ENCODE measurements at places on chromosomes 5 and 9. TPM values are rescaled to one million over a fixed set of nuclear protein-coding genes. Genes with fewer than 3 reads are reported as not detected.

PCDHGA7 gene
- total RNA-seq, result 0.81 TPM

DMGDH gene
- 1.3 TPM for total RNA-seq

GABRA6 gene
- total RNA-seq, result not detected

JMY gene
- 11.6 TPM for total RNA-seq

NPDC1 gene
- total RNA-seq, result 51.2 TPM

CD14 gene
- 5.4 TPM for total RNA-seq

PLPPR1 gene
- total RNA-seq, result not detected

GRM6 gene
- total RNA-seq, result not detected

DNA sequence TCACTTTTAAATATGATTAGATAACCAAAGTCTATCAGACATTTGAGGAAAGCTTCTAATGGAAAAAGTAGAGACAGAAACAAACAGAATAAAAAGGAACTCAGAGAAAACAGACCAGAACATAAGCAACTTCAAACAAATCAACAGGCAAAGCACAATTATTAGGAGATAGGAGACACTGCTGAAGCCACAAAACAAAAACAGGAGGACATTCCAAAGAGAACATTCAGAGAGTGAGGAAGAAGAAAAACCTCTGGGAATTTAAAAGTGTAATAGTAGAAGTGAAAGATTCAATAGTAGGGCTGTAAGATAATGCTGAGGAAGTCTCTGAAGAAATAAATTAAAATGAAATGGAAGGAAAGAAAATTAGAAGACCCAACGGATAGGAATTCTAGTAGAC lies 83.2 kb upstream of the TBCA start:
- no peak for DNase-seq

DNA sequence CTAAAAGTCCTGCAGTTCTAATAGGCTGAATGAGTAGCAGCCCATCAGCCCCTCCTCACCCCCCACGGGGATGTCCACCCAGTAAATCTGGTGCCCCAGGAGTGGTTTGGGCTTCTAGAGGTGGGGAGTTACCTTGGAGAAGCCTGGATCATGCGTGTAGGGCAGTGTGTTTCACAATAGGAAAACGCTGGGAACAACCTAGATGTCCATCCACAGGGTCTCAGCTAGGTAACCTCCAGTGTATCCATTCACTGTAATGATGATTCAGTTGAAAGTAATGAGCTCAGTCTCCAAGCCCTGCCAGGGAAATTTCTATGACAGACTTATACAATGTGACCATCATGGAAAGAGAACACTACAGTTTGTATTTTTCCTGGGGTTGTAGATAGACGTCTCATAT lies 51.8 kb downstream of the NDST1 start:
- no peak for DNase-seq

DNA sequence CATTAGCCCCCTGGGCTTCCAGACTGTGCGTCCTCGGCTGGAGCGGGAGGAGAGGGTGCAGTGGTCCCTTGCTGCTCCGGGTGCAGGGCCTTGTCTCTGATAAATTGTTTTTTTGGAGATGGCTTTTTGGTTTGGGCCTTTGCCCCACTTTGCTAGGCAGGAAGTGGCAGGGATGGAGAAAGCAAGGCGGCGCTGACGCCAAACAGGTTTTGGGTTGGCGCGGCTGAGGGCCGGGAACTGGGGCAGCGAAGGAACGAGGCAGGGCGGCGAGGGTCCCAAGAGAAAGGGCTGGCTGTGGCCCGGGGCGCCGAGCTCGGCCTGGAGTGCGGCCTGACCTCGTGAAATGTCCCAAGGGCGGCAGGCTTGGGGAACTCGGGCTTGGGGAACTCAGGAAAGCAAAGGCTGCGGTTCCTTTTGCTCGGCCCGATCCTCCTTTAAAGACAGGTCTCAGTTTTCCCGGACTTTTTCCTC lies 4.1 kb downstream of the LHX2 start:
- no peak for DNase-seq

GRCh38 chr5:174535669-174536068 lies 188.7 kb upstream of the MSX2 start:
- no peak for DNase-seq

- no peak for DNase-seq
Observed at GRCh38 chr9:133354766-133355165, 1.5 kb downstream of the SURF1 start.

GRCh38 chr5:159883522-159883950 lies 32.7 kb upstream of the ADRA1B start:
- no peak for DNase-seq

DNA sequence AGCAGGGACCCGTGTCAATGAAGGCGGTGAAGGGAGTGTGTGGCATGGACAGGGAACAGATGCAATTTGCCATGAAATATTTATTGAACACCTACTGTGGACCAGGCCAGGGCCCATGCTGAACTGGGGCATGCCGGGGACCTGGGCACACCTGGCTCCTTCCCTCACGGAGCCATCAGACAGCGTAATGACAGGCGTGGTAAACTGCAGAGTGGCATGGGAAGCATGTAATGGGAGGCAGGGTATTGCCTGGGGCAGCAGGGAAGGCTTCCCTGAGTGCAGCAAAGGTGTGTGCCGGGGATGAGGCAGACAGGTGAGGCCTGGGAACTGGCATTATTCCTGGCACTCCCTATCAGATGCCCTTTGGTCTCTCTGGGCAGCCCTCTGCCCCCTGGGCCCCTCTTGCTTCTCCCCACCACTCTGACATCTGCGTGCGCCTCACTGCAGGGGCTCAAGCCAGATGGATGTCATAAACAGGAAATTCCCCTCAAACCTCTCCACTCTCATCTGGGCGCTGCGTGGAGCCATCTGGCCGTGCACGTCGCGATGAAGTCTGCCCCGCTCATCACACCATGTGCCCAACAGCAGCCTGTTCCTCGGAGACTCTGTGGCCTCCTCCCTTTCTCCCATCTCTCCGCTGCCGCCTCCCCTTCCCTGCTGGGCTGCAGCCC lies 67.6 kb downstream of the HMCN2 start:
- DNase-seq, result peak; percentile 84

DNA sequence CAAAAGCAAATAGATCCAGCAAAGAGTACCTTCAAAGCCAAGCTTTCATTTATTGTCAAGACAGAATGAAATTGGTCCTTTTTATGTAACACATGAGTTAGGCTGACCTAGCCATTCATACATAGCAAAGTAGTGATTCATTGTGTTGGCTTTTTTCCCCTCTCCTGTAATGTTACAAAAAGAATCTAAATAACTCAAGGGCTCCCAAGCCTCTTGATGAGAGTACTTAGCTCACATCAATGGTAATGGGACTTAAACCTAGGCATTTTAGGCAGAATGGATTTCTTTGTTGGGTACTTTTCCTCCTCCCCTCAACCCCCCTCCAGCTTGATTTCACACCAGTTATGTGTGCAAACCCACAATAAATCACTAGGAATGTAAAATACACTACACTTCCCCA lies 123.7 kb downstream of the EBF1 start:
- no peak for DNase-seq

DNA sequence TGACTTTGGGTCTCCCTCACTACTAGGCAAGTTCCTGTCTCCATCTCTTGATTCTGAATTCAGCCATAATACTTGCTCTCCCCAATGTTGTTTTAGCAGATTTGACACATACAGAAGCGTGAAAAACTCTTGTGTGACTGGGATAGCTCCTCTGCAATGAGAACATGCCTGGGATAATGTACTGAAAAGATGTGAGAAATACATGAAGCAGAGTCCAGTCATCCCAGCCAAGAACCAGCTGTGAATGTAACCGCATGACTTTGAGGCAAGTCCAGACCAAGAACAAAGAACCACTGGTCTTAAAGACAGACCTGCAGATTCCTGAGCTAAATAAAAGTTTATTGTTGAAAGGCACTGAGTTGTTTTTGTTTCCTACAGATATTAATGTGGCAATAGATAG lies 135.0 kb downstream of the NMUR2 start:
- DNase-seq, result no peak

DNA sequence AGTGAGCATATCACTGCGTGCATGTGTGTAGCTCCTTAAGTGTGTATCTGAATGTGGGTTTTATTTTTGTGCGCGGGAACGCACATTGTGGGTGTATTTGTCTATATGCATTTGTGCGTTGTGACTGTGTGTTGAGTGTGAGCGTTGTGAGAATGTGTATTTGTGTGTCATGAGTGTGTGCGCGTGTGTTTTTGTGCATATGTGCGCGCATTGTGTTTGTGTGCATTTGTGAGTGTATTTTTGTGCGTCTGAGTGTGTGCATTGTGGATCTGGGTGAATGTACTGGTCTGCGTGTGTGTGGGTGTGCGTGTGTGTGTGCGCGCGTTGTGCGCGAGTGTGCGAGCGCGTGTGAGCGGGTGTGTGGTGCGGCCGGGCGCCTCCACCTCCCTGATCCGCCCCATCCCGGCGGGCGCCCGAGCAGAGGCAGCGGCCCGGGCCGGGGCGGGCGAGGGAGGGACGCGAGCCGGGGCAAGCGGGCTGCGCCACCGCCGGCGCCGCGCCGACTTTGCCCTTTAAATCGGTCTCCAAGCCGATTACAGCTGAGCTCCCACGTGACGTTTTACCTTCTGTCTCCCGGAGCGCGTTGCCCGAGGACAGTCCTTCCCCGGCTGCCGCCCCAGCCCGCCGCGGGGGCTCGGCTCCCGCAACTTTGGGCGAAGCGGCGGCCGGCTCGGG lies at the start of gene RASGRF2:
TSS of gene RASGRF2 (plus strand) at position 596 of the 675 bp plus-strand sequence. CDS start 376 bp downstream, outside the sequence.
- peak; percentile 18 for DNase-seq

- DNase-seq, result no peak
Observed at GRCh38 chr9:97761879-97762278, 64.7 kb upstream of the XPA start.

GRCh38 chr5:116922532-116922931 lies 347.9 kb upstream of the SEMA6A start:
- no peak for DNase-seq

DNA sequence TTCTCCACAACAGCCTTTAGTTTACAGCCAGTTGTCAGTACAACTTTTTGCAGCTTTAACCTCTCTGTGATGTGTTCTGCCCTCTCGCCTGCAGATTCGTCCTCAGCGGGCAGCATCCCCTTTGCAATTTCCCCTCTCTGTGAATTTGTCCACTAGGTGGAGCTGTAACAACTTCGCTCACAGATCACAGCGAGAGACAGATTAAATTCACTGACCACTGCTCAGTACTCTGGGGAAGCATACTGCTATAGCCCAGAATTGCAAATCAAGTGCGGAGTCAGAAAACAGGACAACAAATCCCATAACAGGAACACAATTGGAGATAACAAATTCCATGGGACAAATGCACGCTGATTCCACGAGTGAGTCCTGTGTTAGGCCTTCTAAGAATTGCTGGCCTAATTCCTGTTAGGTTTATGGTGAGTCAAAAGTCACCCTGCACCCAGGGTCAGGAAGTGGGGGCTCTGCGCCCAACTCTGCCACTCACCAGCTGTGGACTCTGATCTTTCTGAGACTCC lies 2124.9 kb downstream of the MAT2B start:
- peak; percentile 65 for DNase-seq

- DNase-seq, result no peak
Observed at GRCh38 chr5:143213231-143213850, 190.1 kb downstream of the NR3C1 start.

DNA sequence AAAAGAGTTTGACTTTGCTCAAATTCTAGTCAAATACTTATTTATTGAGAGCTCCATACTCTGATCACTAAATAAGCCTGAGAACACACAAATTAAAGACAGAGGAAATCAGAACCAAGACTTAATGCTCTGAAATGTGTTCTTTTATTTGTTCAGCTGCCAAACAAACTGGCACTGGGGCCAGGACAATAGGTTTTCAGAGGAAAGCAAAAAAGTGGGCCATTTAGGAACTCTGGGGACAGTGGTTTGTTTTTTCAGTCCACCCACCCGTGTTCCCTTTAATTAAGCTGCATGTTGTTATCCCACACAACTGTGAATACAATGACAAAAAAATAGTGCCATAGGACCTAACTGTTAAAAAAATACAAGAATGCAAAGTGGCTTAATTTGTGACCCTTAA lies 95.4 kb upstream of the RETREG1 start:
- DNase-seq, result no peak

- peak; percentile 36 for DNase-seq
Observed at GRCh38 chr9:126347911-126348760, 21.5 kb downstream of the MVB12B start.

- DNase-seq, result no peak
Observed at GRCh38 chr9:135487281-135488012, 7.9 kb downstream of the PPP1R26 start.

GRCh38 chr5:62041156-62041756 lies 264.8 kb upstream of the KIF2A start:
- no peak for DNase-seq
